ENCODE measurements at places on chromosomes 5 and 9. TPM values are rescaled to one million over a fixed set of nuclear protein-coding genes. Genes with fewer than 3 reads are reported as not detected.
A peak's percentile ranks its signal among the peaks of the same experiment; 100 is the strongest.

DNA sequence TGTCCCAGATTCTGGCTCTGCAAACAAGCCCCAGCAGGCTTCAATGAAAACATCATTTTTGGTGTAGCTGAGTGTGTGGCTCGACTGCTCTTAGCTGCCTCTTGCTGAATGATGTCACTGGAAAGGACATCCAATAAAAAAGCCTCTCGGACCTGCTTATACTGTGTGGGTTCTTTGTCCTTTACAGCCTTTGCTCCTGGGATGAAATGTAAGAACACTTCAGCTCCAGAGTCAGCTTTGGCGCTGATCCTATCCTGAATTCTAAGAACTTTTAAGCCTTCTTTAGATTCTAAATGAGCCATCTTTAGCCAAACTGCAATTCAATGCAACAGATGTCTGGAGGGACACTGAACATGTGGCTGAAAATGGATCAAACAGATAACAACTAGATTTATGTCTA is 404.6 kb upstream of the C9orf72 start:
- H3K4me1 ChIP-seq: no peaks in the 10 kb centered on the region
- no peak overlapping the region for H3K27ac ChIP-seq

- H3K4me3 ChIP-seq: no peak overlapping the region
- peaks cover 85% of the 10 kb centered on the region for H3K4me1 ChIP-seq
- H3K27ac ChIP-seq: no peak overlapping the region
- peak; percentile 18 for DNase-seq
- H3K36me3 ChIP-seq: peaks cover 21% of the 10 kb centered on the region
Observed at GRCh38 chr5:132469380-132470009, 21.1 kb downstream of the IRF1 start.

- H3K4me1 ChIP-seq: peaks cover 43% of the 10 kb centered on the region
- no peaks in the 10 kb centered on the region for H3K27me3 ChIP-seq
- no peak overlapping the region for H3K4me3 ChIP-seq
- no peak for DNase-seq
- no peaks in the 10 kb centered on the region for H3K36me3 ChIP-seq
- no peak overlapping the region for H3K27ac ChIP-seq
Observed at GRCh38 chr9:130051855-130052254, 1.9 kb upstream of the GPR107 start.

DNA sequence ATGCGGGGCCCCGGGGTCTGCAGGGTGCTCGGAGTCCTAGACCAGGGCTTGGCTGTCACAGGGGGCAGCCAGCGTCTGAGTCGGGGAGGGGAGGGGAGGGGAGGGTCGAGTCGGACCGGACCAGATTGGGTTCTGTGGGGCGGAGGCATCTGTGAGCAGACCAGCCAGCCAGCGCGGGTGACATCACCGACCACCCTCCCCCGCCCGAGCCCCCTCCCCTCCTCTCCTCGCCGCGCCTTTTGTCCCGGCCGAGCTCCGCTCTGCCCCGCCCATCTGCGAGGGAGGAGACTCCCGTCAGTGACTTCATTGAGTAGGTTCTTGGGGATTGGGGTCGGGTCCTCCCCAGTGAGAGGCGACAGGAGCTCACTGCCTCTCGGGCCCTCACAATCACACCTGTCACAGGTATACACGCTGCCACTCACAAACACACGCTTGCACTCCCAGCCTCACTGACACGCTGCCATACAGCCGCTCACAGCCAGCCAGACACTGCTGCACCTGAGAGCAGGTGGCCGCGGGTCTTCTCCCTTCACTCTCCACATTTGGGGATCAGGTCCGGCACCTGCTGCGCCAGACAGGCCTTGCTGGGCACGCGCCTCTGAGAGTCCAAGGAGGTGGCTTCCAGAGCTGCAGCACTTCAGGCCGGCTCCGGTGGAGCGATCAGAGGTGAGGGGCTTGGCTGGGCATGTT is 546 bp downstream of the DNAJB5 start:
- H3K36me3 ChIP-seq: no peaks in the 10 kb centered on the region
- H3K27me3 ChIP-seq: no peaks in the 10 kb centered on the region
- peak overlapping the region; percentile 87 for H3K27ac ChIP-seq
- H3K4me3 ChIP-seq: peak overlapping the region; percentile 64
- peaks cover 60% of the 10 kb centered on the region for H3K4me1 ChIP-seq
- peak; percentile 94 for DNase-seq

- no peak for DNase-seq
- no peak overlapping the region for H3K4me3 ChIP-seq
- no peaks in the 10 kb centered on the region for H3K27me3 ChIP-seq
- H3K36me3 ChIP-seq: no peaks in the 10 kb centered on the region
- H3K27ac ChIP-seq: no peak overlapping the region
- H3K4me1 ChIP-seq: no peaks in the 10 kb centered on the region
Observed at GRCh38 chr9:21741151-21741550, 61.3 kb upstream of the MTAP start.

GRCh38 chr9:35912791-35913400 is 3.6 kb downstream of the SPAAR start:
- DNase-seq: no peak
- H3K27ac ChIP-seq: no peak overlapping the region
- no peak overlapping the region for H3K4me3 ChIP-seq
- H3K36me3 ChIP-seq: no peaks in the 10 kb centered on the region
- H3K27me3 ChIP-seq: no peaks in the 10 kb centered on the region
- H3K4me1 ChIP-seq: peaks cover 32% of the 10 kb centered on the region

DNA sequence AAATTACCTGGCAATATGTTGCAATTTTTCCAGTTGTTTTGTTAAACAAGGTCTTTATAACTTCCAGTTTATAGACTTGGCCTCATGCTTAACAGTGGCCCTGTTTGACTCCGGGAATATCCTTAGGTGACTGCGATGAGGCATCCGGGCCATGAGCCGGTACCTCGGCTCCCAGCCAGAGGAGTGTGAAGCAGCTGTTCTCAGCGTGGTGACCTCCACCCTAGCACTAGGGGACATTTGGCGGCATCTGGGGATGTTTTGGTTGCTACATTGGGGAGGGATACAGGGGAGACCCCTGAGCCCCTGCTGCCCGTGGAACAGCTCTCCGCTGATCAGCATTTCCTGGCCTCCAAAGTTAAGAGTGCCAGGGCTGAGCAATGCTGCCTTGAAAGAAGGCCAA is 533.4 kb downstream of the IRX1 start:
- no peak for DNase-seq
- no peaks in the 10 kb centered on the region for H3K27me3 ChIP-seq
- H3K4me3 ChIP-seq: no peak overlapping the region
- no peaks in the 10 kb centered on the region for H3K4me1 ChIP-seq

DNA sequence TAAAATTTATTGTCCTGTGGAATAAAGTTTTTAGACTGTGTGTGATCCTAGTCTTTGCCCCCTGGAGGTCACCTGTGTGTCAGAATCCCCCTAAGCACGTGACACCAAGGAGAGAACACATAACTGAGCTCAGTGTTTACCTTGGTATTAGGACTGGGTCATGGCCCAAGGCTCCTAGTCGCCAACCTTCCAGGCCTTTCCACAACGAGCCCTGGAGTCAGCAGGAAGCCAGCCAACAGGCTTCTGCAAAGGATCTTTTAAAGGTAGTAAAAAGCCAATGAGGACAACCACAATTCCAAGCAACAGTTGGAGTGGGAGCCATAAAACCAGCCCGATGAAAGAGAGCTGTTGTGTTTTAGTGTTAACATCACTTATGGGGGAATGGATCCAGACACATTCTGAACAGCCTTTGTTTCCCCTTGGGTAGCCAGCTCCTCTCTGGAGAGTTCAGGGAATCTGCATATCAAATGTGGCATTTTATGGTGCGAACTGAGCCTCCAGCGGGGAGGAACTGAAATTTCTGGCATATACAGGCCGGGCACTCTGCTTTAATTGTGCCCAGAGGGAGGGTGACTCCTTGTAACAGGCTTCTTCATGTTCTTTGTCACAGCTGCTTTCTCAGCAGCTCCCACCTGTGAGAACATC is 239.9 kb downstream of the FSTL4 start:
- peaks cover 41% of the 10 kb centered on the region for H3K27me3 ChIP-seq
- H3K27ac ChIP-seq: no peak overlapping the region
- H3K36me3 ChIP-seq: no peaks in the 10 kb centered on the region
- no peak overlapping the region for H3K4me3 ChIP-seq
- DNase-seq: no peak

GRCh38 chr5:22651355-22651754 is 201.8 kb downstream of the CDH12 start:
- no peak overlapping the region for H3K4me3 ChIP-seq
- H3K4me1 ChIP-seq: no peaks in the 10 kb centered on the region
- no peak overlapping the region for H3K27ac ChIP-seq
- DNase-seq: no peak
- no peaks in the 10 kb centered on the region for H3K36me3 ChIP-seq

DNA sequence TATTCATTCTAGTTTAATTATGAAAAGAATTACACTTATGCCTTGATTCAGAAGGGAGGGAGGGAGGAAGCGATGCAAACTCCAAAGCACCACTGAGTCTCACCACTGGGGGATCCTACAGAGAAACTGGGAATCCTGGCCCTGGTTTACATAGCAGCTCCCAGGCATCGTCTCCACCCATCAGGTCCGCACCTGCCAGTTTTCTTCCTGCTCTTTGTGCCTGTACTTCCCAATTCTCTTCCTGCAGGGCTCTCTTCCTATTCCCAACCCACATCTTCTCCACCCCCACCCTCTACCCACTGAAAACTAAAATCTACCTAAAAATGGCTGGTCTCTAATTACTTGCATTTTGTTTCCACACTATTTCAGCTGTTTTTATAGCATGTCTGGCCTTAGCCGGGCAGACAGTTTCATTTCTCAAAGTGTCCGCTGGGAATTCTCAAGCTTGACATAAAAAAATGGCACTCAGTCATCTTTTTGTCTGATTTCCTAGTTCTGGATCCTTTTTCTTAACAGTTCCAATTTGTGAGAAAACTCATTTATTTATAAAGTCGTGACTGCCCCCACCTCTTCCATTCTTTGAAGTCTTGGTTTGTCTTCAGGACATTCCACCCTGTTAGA is 1.6 kb upstream of the TNIP1 start:
- DNase-seq: no peak
- H3K36me3 ChIP-seq: no peaks in the 10 kb centered on the region
- peaks cover 62% of the 10 kb centered on the region for H3K4me1 ChIP-seq
- no peaks in the 10 kb centered on the region for H3K27me3 ChIP-seq
- H3K27ac ChIP-seq: peak overlapping the region; percentile 96

SHOC1 gene
- total RNA-seq: not detected

PCSK5 gene
- 23.7 TPM for total RNA-seq

GADD45G gene
- total RNA-seq: 6.8 TPM

KCNMB1 gene
- 0.29 TPM for total RNA-seq

CAMK4 gene
- 0.58 TPM for total RNA-seq

PLPP1 gene
- total RNA-seq: 592 TPM

GCNT4 gene
- 31.4 TPM for total RNA-seq

RNF183 gene
- total RNA-seq: not detected
